ENCODE measurements at places on chromosomes 12 and 14.

DNA sequence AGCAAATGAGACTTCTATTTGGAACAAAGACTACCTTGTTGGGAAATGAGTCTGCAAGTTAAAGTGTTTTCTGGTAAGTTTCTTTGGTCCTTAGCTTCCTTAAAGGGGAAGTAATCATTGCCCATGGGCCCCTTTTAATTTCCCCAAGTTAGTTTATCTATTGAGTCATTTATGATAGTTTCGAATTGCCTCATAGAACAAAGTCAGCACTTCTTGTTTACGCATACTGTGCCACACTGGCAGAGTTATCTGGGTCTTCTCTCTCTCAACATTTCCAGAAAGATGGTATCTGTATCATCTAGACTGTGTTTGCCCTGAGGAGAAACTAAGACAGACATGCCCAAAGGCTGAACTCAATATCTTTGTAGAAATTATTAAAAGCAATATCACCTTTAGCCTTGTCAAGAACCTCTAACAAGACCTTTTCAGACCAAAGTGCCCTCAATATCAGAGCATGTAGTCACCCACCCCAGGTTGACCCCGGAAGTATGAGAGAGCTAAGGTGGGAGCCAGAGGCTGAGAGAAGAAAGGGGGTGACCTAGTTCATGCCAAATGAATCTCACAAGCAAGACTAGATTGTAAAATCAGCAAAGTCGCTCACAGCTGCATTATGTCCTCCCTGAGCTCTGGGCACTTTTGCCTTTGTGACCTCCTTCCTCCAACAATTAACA, 40.0 kb downstream of the GPR65 start:
- no peak for DNase-seq

- no peak for DNase-seq
Measured at GRCh38 chr14:89289477-89289876, 127.6 kb downstream of the FOXN3 start.

- no peak for DNase-seq
Measured at GRCh38 chr12:6322969-6323339, 12.5 kb downstream of the PLEKHG6 start.

- no peak for DNase-seq
Measured at GRCh38 chr12:1161197-1161596, 170.2 kb downstream of the ERC1 start.

GRCh38 chr12:52847335-52848102, 1.3 kb downstream of the KRT78 start:
- DNase-seq = no peak

- no peak for DNase-seq
Measured at GRCh38 chr12:6430124-6430989, 14.4 kb upstream of the CD27 start.

DNA sequence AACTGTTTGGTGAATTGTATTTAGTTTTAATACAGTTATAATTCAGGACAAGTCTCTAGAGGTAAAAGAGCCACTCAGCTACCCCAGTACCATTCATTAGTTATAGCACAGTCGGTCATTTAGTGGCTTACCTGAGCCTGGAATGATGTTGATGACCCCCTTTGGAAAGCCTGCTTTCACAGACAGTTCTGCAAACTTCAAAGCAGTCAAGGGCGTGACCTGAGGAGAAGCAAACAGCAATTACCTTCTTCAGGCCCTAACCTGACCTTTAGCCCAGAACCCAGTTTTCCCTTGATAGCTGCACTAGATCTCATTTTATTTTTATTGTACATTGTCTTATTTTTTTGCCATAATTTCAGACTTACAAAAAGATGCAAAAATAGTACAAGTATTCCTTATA, 43.8 kb downstream of the ALDH1L2 start:
- DNase-seq = no peak

DNA sequence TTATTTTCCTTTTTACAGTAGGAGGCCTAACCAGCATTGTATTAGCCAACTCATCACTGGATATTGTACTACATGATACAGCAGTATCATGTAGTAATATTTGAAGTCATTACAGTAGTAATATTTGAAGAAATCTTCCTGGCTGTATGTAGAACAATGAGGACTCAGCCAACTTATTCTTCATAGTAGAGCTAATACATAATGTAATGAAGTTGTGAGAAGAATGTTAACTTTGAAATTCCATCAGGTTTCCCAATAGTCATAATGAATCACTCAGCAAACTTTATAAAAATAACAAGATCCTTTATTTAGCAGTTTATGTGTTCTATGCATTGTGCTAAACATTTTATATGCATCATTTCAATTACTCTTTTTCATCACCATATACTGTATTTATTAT, 61.8 kb downstream of the LRRK2 start:
- no peak for DNase-seq

- no peak for DNase-seq
Measured at GRCh38 chr12:18158774-18159557, 69.0 kb upstream of the RERGL start.

DNA sequence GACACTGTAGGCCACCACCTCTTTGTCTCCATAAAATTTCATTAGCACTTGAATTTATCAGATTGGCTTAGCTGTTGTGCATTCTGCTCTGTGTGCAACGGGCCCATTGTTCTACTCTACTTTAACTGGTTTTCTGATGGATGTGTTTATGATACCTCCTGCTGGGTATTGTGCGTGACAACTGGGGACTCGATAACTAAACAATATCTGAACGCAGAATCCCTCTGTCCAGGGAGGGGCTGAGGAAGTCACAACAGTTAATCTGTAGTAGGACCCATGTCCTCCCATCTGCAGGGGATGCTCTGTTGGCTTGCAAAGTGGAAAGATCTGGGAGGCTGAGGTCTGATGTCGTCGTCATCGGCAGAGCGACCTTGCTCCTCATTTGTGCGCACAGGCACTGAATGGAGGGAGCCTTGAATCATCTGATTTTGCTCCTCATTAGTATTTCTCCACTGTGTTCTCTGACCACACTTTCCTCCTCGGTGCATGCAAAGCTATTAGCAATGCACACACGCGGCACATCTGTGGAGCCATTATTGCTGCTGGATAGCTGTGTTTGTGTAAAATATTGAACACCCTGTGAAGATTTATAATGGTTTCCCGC, 422.5 kb downstream of the NRXN3 start:
- DNase-seq = no peak

DNA sequence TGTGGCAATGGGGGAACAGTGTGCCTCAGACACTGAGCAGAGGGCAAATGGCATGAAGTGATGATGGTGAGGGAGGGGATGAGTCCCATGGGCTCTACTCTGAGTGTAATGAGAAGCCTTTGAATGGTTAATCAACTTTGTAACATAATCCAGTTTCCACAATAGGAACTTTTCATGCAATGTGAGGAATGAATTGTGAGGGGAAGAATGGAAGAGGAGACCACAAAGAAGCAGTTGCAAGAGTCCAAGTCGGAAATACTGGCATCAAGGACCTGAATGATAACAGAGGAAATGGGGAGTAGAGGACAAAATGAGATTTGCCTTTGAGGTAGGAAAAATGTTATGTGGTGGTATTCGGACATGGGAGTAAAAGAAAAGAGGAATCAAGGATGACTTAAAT, 476.9 kb upstream of the PRICKLE1 start:
- DNase-seq = no peak

- no peak for DNase-seq
Measured at GRCh38 chr12:6899837-6900519, 4.6 kb upstream of the LRRC23 start.

GRCh38 chr12:50550530-50551223, 45.9 kb downstream of the DIP2B start:
- DNase-seq = no peak

GRCh38 chr14:104749111-104749649, 3.8 kb upstream of the SIVA1 start:
- DNase-seq = no peak

DNA sequence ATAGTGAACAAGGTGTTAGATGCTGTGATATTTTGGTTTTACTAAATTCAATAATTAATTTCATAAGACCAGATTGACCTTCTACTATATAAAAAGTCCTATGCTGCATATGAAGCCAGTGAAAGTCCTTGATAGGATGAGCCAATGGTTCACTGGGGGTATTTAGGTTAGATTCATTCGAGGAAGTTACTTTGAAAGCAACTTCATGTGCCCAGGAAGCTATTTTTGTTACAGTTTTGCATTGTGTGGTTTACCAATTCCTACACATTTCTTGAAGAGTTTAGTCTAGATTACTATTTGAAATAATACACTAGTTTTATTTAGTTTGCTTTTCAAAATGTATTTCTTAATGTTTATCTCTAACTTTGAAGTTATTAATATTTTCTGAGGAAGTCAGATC, 58.5 kb upstream of the RMST start:
- DNase-seq = no peak

DNA sequence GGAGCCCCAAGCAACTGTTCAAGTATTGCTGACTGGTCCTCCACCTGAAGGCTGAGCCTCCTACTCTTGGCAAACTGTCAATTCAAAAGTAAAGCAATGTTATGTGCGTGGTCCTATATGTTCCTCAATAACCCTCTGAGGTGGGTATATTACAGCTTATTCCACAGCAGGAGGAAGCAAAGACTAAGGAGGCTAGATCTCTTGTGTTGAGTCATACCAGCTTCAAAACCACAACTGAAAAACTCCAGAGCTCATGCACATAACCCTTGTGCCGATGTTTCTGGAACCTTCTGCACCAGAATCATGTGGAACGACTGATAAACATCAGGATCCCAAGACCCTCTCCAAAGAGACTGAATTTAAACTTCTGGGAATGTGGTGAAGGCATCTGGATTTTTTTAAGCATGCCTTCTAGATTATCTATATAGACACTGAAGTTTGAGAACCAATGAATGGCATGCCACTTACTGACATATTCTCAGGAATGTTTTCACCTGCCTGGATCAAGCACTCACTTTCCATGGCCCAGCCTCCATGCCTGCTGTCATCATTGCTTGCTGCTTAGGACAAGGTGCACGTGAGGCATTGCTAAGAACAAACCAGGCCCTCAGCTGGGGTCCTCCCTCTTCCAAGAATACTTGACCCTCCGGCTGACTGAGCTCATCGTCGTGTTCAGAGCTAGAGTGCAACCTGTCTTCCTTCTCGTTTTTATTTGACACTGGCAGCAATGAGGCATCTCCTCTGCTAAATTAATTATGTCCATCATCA, 194.7 kb downstream of the BCL11B start:
- no peak for DNase-seq

GRCh38 chr14:73162251-73162650, 25.9 kb downstream of the PSEN1 start:
- no peak for DNase-seq

DNA sequence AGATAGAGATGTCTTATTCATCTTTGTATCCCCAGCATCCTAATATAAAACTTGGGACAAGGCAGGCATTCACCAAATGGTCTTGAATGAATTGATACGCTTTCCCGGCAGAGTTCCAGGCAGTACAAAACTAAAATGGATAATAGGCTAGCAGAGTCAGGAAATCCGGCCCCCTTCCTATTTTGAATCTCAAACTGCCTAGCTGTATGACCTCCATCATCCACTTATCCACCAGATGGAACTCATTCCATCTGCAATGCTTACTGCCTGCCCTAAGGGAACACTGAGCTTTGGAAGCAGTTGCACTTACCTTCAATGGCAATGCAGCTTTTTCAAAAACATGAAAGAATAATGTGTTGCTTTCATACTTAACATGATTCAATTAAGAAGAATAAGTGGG, 43.4 kb downstream of the BDKRB1 start:
- DNase-seq = no peak

GRCh38 chr14:64147126-64147790, 146.9 kb downstream of the ESR2 start:
- no peak for DNase-seq

DNA sequence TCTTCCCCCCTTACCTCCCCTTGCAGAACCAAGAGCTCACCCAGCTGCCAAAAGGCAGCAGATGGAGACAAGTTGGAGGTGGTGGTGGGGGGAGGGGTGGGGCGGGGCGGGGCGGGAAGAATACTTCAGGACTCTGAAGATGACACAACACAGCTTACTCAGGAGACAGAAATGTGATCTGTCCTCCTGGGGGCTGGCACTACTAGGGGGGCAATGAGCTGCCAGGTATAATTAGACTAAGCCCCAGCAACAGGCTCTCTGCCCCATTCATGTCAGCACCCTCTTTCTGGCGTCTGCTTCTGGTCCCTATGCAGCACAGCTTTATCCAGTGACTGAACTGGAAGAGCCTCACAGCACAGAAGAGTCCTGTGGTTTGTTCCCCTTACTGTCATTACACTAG, 407.0 kb downstream of the MED13L start:
- no peak for DNase-seq

DNA sequence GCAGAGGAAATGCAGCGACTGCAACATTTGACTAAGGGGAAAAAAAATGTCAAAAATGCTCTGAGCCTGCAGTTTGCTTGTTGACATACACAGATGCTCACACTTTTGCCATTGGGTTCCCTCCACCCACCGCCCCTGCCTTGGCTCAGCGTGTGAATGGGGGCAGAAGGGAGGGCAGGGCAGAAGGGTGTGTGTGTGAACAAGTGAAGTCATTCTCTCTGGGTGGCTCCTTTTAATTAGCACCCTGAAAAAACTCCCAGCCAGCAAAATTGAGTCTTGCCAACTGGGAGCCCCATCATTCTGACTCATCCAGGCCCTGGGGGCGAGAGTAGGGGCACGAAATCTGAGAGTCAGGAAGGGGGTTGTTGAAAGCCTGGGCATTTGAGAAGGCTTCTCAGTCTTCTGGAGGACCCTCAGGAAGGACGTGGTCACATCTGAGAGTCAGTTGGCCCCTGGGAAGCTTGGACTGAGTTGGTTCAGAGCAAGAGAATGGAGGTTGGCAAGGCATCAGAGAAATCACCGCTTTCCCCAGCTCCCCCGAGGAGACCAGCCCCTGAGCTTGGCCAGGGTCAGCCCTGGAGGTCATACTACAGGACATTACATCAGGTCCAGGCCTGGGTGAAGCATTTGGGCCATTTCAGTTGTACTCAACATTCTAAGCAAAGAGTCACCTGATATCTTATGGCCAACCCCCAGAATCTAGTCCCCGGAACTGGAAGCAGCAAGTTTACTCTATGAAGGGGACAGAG, 22.7 kb upstream of the KRT78 start:
- DNase-seq = no peak

DNA sequence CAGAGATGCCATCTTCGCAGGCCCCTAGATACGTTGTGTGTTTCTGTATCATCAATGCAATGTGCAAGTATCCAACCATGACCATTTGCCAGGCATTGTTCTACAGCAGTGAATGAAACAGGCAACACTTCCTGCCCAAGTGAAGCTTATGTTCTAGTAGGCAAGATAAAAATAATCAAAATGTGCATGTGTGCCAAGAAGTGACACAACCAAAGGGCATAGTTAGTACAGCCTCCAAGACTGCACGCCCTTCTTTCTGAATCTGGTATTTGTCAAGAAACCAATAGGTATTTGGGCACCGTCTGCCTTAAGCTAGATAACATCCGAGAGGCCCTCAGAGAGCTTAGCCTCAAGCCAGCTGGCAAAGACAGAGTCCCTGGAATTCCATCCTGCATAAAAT, 152.0 kb downstream of the TMEM132C start:
- DNase-seq = no peak

- no peak for DNase-seq
Measured at GRCh38 chr12:94889445-94890210, 113.9 kb downstream of the NDUFA12 start.

GRCh38 chr12:131720241-131720640, 9.4 kb downstream of the SFSWAP start:
- no peak for DNase-seq
